AG10803 (cell line): ENCODE measurements at places on chromosomes 16 and 17.

- DNase-seq: no peak
Observed at GRCh38 chr16:84780544-84781376, 39.0 kb upstream of the CRISPLD2 start.

GRCh38 chr16:9060225-9060624, 31.2 kb upstream of the HAPSTR1 start:
- no peak for DNase-seq

- no peak for DNase-seq
Observed at GRCh38 chr16:8178271-8178670, 412.0 kb downstream of the TMEM114 start.

- DNase-seq: no peak
Observed at GRCh38 chr17:72671016-72671415, 421.5 kb downstream of the SLC39A11 start.

- DNase-seq: peak; percentile 62
Observed at GRCh38 chr16:30051518-30051917, 14.0 kb upstream of the ALDOA start.

DNA sequence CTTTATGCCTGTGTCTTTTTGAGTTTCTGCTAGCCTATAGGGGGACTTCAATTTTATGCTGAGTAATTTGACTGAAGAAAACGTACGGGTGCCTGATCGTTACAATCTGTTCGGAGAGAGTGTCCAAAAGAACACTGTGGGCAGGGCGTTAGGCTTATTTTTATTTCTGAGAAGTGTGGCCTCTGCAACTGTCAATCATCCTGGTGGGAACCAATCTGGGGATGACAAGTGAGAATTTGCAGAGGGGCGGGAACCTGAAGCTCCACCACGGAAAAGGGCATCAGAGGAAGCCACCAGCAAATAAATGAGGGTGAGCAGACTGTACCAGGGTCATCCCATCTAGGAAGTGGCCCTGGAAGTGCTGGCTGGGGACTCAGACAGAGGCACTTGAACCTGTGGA, 12.0 kb upstream of the CDYL2 start:
- DNase-seq: no peak

- no peak for DNase-seq
Observed at GRCh38 chr17:33079201-33079600, 87.6 kb downstream of the SPACA3 start.

GRCh38 chr17:7354262-7354843, 603 bp upstream of the TMEM95 start:
- DNase-seq: peak; percentile 49

DNA sequence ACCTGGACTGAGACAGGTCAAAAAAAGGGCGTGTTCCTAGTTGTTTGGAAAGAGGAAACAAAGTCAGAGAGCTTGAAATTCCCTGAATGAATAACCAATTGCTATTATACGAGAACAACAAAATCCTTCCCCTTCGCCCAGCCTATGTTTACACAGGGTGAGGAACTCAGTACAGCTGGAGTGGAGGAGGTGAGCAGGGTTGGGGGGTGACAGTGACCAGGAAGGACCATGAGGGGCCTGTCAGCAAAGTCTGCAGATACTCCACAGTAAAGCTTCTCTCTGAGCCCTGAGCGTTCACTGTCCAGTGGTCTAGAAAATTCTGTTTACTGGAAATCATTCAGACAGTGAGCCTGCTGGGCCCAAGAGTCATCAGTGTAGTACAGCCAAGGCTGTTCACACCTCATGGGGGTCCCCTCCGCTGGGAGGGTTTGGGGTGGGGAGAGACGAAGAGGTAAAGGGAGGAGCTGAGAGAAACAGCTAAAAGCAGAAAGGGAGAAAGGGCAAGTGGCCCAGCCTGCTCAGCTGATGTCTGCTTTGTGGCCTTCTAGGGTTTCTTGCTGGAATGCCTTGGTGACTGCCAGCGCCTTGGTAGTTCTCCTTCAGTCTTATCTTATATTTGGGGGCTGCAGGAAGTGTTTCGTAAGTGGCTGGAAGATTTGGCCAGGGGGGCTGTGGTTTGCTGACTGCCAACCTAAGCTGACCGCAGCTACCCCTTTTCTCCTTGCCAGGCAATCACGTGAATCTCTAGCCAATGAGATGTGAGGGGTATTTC, 5.7 kb downstream of the DUSP3 start:
- DNase-seq: no peak

GRCh38 chr16:15055141-15056053, 477 bp downstream of the NTAN1 start:
- DNase-seq: peak; percentile 34

- DNase-seq: peak; percentile 15
Observed at GRCh38 chr17:67151717-67152116, 93.3 kb downstream of the HELZ start.

DNA sequence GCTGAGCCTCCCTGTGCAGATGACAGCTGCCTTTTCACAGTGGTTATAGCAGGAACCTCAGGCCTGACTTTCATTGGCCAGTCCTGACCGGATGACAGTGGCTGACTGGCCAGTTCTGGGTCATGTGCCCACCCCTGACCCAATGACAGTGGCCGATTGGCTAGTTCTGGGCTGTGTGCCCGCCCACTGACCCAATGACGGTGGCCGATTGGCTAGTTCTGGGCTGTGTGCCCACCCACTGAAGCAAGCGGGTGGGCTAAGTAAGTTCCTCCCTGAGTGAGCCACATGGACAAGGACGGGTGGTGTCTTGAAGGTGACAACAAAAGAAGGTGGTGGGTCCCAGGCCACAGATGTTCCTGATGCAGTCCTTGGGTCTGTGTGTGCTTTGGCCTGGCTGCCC, 9.5 kb downstream of the DEF8 start:
- peak; percentile 6 for DNase-seq

GRCh38 chr17:11742886-11743285, 144.6 kb downstream of the DNAH9 start:
- DNase-seq: no peak

DNA sequence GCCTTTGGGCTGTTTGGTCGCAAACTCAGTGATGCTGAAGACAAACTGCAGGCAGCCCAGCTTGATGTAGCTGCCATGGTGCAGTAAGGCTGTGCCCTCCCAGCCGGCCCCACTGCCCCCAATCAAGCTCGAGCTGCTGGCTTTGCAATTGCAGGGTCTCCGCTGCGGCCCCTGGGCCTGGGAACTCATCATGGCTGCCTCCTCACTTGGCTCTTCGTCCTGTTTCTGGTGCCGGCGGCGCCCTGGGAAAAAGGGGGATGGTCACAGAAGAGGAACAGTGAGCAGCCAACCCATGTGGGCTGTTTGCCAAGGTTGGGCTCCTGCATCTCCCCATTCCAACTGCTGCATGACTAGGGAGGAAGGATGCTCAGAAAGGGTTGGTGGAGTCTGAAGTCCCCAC, 3.4 kb upstream of the DHRS13 start:
- DNase-seq: no peak
